ENCODE measurements at places on chromosomes 12 and 14.

GRCh38 chr12:104602406-104602805, 145.7 kb downstream of the CHST11 start:
- DNase-seq = no peak

DNA sequence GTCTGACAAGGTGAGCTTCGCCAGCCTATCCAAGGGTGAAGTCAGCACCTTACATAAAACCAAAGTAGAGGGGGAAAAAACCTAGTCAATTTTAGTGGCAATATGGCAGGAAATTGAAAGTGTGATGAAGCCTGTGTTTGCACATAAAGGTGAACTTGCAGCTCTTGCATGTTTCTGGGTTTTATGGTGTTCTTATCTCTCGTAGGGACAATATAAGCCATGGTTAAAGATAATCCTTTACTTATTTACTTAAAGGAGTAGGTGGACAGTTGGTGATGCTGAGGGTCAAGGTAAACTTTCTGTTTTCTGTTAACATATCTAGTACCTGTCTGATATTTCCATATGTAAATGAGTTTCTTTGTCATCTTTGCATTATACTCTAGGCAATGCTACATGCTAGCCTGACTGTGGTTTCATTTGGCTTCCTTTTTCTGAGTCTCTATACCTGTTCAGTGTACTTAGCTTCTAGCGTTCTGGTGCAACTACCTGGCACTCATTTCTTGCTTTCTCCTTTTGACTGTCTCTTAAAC, 32.8 kb downstream of the CCDC91 start:
- no peak for DNase-seq

- DNase-seq = no peak
Observed at GRCh38 chr12:104975587-104976343, 10.4 kb upstream of the NOPCHAP1 start.

GRCh38 chr14:79111987-79112501, 941.9 kb downstream of the NRXN3 start:
- no peak for DNase-seq

- DNase-seq = peak; percentile 68
Observed at GRCh38 chr14:69715725-69716477, 51.0 kb upstream of the SRSF5 start.

DNA sequence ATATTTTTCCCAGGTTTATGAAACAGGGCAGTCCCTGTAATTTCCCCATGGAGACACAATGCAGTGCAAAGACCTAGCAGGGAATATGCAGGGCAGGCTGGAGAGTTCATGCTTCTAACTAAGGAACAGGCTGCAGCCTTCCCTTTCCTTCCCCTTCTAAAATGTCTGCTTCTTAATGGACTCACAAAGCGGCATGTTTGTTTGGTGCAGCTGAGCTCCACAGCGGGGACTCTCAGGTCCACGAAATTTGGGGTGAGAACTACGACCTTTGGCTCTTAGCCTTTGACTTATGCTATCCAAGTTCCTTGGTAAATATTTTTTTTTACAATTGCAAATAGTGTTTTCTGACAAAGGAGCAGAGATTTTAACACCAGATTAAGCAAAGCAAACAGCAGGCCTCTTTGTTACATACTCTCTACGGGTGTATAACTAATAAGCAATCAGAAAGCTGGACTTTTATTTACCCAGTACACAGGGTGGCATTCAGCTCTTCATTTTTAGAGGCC, 323.6 kb downstream of the ZFP36L1 start:
- no peak for DNase-seq

DNA sequence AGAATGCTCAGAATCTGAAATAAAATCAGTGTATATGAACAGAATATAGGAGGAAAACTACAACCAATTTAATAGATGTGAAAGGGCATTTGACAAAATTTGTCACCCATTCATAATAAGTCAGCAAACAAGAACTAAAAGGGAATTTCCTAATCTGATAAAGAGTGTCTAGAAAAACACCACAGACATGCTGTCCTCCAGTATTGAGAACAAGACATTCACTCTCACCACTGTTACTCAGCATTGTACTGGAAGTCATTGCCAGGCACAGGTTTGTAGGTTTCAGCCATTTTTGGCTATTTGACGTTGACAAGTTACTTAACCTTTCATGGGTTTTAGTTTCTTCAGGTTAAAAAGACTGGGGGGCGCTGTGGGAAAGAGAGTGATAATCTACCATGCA, 13.2 kb downstream of the EIF2S1 start:
- no peak for DNase-seq

DNA sequence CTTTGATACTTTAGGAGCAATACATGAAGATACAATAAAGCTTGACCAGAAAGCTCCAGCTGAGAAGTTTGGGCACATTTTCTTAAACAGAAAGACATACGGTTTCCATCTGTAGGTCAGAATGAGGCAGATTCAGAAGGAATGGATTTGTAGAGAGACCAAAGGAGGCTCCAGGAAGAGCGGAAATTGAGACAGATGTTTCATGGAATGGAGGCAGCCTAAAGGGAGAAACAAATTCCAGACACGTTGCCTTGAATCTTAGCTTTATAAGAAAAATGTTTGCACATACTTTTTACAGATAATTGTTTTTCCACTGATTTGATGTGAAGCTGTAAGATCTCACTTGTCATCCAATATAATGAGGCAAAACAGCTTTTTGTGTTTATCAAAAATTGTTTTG, 24.8 kb downstream of the EPYC start:
- no peak for DNase-seq

DNA sequence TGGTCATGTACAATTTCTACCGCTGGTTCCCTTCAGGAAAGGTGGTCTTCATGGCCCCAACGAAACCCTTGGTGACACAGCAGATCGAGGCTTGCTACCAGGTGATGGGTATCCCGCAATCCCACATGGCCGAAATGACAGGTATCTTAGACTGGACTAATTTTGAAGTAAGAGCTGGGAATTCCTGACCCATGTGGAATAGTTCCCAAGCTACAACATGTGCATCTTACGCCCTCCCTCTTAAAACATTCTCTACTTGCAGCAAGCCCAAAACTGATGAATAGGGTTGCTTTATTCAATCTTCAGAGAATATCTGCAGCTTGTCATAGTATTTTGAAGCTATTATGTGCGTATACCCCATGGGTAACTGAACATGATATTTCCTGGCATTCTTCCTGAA, 669 bp downstream of the FANCM start:
- DNase-seq = no peak

- no peak for DNase-seq
Observed at GRCh38 chr12:90250766-90251165, 542.1 kb upstream of the ATP2B1 start.

DNA sequence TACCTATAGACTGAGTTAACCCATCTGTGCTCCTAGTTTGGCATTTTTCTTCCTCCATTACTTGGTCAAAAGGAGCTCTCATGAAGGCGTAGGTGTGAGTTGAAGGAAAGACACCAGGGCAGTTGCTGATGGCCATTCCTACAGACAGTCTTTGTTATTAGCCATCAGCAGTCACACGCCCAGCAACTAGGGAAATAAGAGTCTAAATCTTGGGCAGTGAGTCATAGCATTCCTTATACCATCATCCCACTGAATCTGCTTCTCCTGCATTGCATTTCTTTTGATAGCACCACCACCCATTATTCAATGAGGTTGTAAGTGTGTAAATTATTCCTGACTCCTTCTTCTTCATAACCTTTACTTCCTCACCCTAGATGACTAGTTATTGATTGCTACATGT, 150.9 kb upstream of the IGF1 start:
- no peak for DNase-seq

DNA sequence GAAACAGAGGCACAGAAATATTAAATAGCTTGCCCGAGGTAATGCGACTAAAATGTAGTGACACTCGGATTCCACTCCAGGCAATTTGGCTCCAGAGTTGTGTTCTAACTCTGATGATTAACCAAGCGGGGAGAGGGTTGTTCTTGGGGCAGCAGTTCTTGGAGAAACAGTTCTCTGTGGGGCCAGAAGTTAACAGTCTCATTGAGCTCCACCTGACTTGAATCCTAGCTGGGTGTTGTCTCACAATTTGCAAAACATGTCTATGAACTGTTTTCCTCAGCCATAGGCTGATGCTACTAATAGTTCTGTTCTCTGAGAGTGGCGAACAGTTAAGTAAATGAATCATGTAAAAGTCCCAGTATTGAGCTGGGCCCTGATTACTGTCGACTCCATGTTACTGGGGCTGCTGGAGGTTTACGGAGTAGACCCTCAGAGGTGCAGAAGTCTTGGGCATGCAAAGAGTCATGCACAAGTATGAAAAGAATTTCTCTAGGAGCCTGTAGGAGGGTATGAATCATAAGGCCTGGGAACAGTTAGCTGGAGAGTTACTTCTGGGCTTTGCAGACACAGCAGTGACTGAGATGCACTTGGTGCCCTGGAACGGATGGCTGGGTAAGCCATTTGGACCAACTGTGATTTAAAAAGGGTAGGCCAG, 15.4 kb upstream of the NIN start:
- no peak for DNase-seq

DNA sequence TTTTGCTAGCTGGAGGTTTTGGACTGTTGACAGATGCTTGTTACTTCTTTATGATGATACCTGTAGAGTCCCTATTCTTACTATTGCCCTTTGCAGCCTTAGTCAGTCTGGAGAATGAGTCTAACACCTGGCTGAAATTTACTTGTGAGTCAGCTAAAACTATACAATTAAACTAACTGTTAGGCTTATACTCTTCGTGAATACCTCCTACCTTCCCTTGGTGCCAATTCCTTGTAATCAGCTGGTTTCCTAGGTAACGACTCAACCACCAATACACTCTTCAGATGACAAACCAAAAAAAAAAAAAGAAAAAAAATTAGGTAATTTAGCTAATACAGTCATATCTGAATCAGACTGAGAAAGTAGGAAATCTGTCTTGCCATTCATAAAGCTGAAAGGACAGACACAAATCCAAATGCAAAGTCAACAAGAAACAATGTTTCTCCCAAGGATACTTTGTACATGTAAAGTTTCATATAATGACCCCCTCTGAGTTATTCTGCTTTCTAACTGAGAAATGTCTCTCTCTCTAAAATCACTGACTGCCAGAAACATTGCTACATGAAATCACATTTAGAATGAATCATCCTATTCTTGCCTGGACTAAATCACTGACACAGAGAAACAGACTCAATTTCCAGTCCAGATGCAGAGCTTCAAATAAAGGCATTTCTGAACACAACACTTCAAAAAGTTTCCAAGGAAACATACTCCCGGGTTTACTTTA, 56.5 kb upstream of the CDKL1 start:
- no peak for DNase-seq

GRCh38 chr12:25670076-25671055, 117.3 kb upstream of the LMNTD1 start:
- DNase-seq = no peak

- DNase-seq = peak; percentile 19
Observed at GRCh38 chr14:64736271-64737169, 32.3 kb downstream of the PLEKHG3 start.

GRCh38 chr14:102589761-102590290, 2.6 kb upstream of the RCOR1 start:
- DNase-seq = no peak

- no peak for DNase-seq
Observed at GRCh38 chr12:131827961-131828534, at the start of gene MMP17. Gene MMP17, plus strand, starts transcription at chr12:131828393. Its CDS starts 102 bp downstream, at chr12:131828495.

GRCh38 chr14:100440207-100440631, 117.1 kb downstream of the SLC25A47 start:
- no peak for DNase-seq

- no peak for DNase-seq
Observed at GRCh38 chr12:22821985-22822384, 197.0 kb downstream of the ETNK1 start.

GRCh38 chr12:62581288-62582064, 114.8 kb downstream of the MON2 start:
- no peak for DNase-seq

DNA sequence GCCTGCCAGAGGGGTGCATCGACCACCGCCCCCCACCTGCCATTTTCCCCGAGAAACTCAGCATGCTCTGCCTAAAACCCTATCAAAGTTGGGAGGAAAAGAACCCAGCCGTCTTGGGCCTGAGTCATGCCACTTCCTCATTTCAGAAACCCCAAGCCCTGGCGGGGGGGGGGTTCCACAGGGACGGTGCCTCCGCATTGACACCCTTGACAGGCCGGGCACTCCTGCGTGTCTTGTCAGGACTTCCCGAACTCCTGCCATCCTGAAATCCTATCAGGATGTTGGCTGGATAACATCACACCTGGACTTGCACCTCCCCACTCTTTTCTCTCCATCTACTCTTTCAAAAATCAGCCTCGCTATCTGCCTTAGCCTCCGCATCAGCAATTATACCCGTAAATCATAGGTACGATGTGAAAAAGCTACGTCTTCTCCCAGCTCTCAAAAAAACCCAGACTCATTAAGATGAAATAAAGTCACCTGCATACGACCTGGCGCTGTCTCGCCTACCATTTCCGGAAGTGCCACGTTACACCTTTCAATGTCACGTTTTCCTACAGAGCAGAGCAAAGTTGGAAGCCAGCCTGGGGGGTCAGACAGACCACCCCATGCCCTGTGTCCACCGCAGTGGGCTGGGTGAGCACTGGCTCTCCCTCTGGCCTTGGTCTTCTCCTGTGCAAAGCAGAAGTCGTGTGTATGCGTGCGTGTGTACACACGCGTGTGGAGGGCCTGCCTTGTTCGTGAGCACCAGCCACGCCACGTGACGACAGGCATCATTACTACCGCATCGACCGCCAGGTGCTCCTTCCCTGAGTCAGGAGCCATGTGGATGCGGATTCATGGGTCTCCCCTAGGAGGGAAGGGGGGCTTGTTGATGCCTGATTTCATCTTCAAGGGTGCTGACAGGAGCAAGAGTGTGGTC, 96.7 kb downstream of the RFLNA start:
- no peak for DNase-seq

DNA sequence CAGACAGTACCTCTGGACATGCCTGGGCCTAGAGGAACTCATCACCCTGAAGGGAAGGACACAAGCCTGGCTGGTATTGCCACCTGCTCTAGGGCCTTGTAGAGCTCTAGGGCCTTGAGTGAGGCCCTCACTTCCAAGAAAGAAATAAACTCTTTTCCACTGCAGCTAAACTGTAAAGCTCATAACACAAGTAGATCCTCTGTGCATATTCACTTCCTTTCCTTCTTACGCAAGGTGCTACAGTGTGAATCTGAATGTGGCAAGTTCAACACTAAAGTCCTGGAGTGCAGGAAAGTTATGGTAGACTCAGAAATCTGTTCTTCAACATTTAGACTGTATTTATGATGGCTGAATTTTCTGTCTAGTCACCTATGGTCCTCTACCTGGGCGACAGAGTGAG, 14.5 kb downstream of the RNASE3 start:
- no peak for DNase-seq

GRCh38 chr14:102830474-102831045, 53.3 kb downstream of the TRAF3 start:
- no peak for DNase-seq
